ENCODE measurements at places on chromosomes 2 and 18. TPM values are rescaled to one million over a fixed set of nuclear protein-coding genes. Genes with fewer than 3 reads are reported as not detected.

Gene MYL1
- not detected for total RNA-seq

Gene ABCB11
- total RNA-seq: 0.98 TPM

Gene RGPD4
- not detected for total RNA-seq

Gene ITSN2
- total RNA-seq: 66.3 TPM

Gene NT5C1B
- not detected for total RNA-seq

Measured in vein endothelial cell (primary cell).